ENCODE measurements at places on chromosomes 11 and 22.

- no peak overlapping the region for H3K27ac ChIP-seq
- no peaks in the 10 kb centered on the region for H3K27me3 ChIP-seq
- H3K36me3 ChIP-seq: peaks cover 2% of the 10 kb centered on the region
- no peak for DNase-seq
- H3K4me1 ChIP-seq: peaks cover 5% of the 10 kb centered on the region
- H3K4me3 ChIP-seq: no peak overlapping the region
Measured at GRCh38 chr11:199004-199581, 6.2 kb downstream of the SCGB1C1 start.

GRCh38 chr22:47071078-47071806 lies 308.8 kb downstream of the TBC1D22A start:
- H3K27ac ChIP-seq: no peak overlapping the region
- H3K36me3 ChIP-seq: no peaks in the 10 kb centered on the region
- H3K27me3 ChIP-seq: no peaks in the 10 kb centered on the region
- H3K4me3 ChIP-seq: no peak overlapping the region

DNA sequence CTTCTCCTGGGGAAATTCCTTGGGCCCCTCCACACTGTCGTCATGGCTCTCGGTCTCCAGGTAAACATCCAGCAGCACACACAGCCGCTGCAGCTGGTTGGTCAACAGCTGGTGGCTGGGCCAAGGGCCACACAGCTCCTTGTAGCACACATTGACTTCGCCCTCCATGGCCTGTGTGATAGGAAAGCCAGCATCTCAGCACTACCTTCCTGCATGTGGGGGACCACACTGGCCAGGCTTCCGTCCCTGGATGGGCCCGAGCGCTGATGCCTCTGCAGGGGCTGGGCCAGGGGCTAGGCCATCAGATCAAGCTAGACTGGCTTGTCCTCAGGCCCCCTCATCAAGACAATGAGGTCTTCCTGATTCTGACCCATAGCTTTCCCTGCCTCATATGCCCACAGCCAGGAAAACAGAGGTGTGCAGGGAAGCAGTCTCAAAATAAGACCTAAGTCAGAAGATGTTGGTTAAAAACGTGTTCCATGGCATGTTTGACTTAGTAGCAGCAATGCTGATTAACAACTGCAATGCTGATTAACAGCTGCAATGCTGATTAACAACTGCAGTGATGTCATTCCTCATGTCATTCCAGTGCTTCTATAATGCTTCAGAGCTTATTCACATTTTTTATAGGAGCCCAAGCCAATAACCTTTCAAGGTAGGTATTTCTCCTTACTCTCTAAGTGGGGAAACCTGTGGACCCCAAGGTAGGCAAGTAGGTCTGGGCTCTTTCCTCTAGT lies 31.3 kb downstream of the NEFH start:
- no peak overlapping the region for H3K4me3 ChIP-seq
- peaks cover 33% of the 10 kb centered on the region for H3K36me3 ChIP-seq
- no peak overlapping the region for H3K27ac ChIP-seq
- H3K27me3 ChIP-seq: no peaks in the 10 kb centered on the region
- no peak for DNase-seq

DNA sequence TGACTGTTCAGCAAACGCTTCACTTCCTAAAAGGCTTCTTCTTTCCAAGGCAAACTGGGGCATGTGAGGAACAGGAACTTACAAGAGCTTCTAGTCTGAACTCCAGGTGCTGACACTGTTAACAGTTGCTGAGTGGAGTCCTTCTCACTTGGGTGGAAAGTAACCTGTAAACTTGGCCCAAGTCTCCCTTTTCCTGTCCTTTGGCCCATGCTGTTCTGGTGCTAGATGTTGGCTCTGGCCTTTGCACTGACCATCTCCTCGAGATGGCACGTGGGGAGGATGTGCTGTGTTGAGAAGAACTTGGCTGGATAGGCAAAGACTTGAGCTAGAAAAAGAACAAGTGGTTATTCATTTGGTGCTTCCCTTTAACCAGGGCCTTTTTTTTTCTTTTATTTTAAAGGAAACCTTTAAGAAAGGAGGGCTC lies 53.6 kb downstream of the PTPRJ start:
- DNase-seq: no peak
- H3K27me3 ChIP-seq: no peaks in the 10 kb centered on the region
- no peaks in the 10 kb centered on the region for H3K4me1 ChIP-seq

DNA sequence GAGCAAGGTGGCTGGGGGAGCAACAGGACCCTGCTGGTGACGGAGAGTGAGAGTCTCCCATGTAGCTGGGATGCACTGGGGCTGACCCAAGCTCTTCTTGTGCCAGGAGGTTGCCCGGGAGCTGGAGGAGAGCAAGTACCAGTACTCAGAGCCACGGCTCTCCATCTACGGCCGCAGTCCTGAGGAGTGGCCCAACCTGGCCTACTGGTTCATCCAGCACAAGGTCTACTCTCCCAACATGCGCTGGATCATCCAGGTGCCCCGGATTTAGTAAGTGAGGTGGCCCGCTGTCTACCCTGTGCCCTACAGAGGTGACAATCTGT lies 40.4 kb downstream of the AMPD3 start:
- no peaks in the 10 kb centered on the region for H3K27me3 ChIP-seq
- peaks cover 13% of the 10 kb centered on the region for H3K4me1 ChIP-seq
- peaks cover 41% of the 10 kb centered on the region for H3K36me3 ChIP-seq
- no peak for DNase-seq
- no peak overlapping the region for H3K27ac ChIP-seq

DNA sequence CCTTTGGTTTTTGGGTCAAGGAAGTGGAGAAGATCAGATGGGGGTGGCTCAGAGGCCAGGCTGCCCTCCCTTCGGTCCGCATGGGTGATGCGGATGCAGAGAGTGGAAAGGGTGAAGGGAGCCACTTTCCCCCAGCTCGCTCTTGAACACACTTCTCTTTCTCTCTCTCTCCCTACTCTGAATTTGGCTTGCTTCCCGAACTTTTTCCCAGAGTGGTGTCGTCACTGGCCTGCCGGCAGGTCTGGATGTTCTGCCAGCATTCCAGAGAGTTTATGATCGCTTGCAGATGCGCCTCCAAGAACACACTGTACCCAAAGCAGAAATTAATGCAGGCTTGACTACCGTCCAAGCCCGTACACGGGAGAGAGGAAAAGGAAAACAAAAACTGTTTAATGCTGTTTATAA lies 103.2 kb downstream of the ZBTB16 start:
- peaks cover 14% of the 10 kb centered on the region for H3K4me1 ChIP-seq
- H3K36me3 ChIP-seq: no peaks in the 10 kb centered on the region
- H3K27me3 ChIP-seq: no peaks in the 10 kb centered on the region
- H3K27ac ChIP-seq: no peak overlapping the region

DNA sequence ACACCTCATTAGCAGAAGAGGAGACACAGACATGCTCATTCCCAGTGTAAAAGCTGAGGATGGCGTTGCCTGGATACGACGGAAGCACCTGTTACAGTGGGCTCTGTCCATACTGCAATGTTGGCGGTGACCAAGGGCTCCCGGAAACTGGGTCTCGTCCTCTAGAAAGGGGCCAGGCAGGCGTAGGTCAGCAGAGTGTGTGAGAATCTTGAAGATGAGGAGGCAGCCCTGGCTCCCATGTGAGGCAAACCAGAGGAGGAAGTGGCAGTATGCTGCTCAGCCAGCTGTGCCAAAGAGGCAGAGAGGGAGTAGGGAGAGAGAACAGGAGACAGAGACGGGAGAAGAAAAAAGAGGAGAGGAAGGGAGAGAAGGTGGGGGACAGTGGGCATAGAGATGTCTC lies 10.3 kb downstream of the LTO1 start:
- no peaks in the 10 kb centered on the region for H3K27me3 ChIP-seq
- 0 out of 2 replicates have a peak, but pooled peaks cover 8% of the 10 kb centered on the region for H3K36me3 ChIP-seq
- H3K4me3 ChIP-seq: no peak overlapping the region
- no peak overlapping the region for H3K27ac ChIP-seq

- H3K36me3 ChIP-seq: no peaks in the 10 kb centered on the region
- H3K4me3 ChIP-seq: no peak overlapping the region
- no peak for DNase-seq
- no peak overlapping the region for H3K27ac ChIP-seq
Measured at GRCh38 chr11:64880240-64881001, 2.0 kb upstream of the EHD1 start.

DNA sequence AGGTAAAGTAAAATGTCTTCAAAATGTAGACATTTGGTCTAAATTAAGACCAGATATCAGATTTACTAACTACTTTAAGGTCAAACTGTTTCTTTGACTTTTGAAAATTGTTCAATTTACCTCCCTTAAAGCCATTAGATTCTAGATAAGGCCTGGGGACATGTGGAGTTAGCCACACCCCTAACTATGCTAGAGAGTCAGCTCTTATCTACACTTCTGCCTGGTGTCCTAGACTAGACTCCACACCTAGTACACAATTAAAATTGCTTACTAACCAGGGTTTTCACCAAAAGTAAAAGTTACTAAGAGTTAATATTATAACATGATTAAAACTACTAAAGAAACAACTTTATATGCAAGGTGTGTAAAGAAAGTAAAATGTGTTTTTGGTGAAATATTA lies 43.6 kb upstream of the DBX1 start:
- H3K4me1 ChIP-seq: no peaks in the 10 kb centered on the region
- no peaks in the 10 kb centered on the region for H3K27me3 ChIP-seq
- DNase-seq: no peak

GRCh38 chr11:2569321-2569721 lies 124.5 kb downstream of the KCNQ1 start:
- H3K4me3 ChIP-seq: no peak overlapping the region
- no peak overlapping the region for H3K27ac ChIP-seq
- H3K4me1 ChIP-seq: no peaks in the 10 kb centered on the region

- no peak for DNase-seq
- H3K36me3 ChIP-seq: no peaks in the 10 kb centered on the region
- no peak overlapping the region for H3K27ac ChIP-seq
- no peak overlapping the region for H3K4me3 ChIP-seq
- no peaks in the 10 kb centered on the region for H3K27me3 ChIP-seq
Measured at GRCh38 chr11:1121813-1122663, 35.7 kb upstream of the MUC5AC start.

DNA sequence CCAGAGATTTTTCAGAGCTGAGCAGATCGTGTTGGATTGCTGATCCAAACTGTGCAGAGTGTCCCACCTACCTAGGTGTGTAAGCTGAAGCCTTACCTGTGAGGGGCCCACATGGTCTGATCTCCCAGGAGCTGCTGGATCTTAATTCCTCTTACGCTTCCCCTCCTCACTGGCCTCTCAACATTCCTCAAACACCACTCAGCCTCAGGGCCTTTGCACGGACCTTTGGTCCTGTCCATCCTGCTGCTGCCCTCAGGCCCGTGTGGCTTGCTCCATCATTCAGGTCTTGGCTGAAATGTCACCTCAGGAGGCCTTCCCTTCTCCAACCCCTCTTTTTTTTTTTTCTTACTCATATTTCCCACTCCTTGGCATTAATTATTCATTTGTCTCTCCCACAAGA lies 21.1 kb upstream of the RAB1B start:
- no peaks in the 10 kb centered on the region for H3K27me3 ChIP-seq
- H3K36me3 ChIP-seq: no peaks in the 10 kb centered on the region
- no peak overlapping the region for H3K27ac ChIP-seq
- DNase-seq: no peak
- no peaks in the 10 kb centered on the region for H3K4me1 ChIP-seq
- H3K4me3 ChIP-seq: no peak overlapping the region

DNA sequence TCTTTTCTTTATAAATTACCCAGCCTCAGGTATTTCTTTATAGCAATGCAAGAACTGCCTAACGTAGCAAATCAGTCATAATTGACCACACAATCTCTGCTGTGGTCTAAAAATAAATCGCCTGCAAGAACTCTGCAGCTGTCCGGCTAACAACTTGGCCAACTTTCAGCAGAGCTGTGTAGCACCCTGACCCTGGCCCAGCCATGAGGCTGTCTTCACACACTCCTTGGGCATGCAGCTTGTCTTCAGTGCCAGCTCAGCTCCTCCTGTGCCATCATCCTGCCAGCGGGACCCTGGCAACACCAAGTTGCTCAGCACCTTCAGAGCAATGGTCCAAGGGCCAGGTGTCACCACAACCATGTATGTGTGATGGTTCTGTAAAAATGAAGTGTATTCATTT lies 355.6 kb downstream of the OPCML start:
- H3K27ac ChIP-seq: no peak overlapping the region
- no peaks in the 10 kb centered on the region for H3K36me3 ChIP-seq
- no peaks in the 10 kb centered on the region for H3K4me1 ChIP-seq
- H3K27me3 ChIP-seq: no peaks in the 10 kb centered on the region
- H3K4me3 ChIP-seq: no peak overlapping the region

DNA sequence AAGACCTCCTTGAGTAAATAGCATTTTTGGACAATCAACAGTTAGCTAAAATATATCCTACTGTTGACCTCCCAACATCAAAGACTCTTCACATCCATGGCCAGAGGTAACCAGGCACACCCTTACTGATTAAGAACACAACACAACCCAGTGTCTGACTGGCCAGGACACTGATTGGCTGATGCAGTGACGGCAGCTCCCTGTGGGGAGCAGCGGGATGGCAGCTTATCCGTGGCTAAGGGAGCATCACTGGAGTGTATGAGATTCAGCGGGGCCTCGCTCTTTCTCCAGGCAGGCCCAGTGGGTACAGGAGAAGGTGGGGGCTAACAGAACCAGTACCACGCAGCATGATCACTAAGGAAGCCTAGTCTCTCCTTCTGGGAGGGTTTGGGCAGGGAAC lies 10.3 kb upstream of the IL2RB start:
- no peaks in the 10 kb centered on the region for H3K27me3 ChIP-seq
- H3K4me3 ChIP-seq: no peak overlapping the region
- no peaks in the 10 kb centered on the region for H3K36me3 ChIP-seq
- no peak for DNase-seq
- H3K27ac ChIP-seq: no peak overlapping the region

DNA sequence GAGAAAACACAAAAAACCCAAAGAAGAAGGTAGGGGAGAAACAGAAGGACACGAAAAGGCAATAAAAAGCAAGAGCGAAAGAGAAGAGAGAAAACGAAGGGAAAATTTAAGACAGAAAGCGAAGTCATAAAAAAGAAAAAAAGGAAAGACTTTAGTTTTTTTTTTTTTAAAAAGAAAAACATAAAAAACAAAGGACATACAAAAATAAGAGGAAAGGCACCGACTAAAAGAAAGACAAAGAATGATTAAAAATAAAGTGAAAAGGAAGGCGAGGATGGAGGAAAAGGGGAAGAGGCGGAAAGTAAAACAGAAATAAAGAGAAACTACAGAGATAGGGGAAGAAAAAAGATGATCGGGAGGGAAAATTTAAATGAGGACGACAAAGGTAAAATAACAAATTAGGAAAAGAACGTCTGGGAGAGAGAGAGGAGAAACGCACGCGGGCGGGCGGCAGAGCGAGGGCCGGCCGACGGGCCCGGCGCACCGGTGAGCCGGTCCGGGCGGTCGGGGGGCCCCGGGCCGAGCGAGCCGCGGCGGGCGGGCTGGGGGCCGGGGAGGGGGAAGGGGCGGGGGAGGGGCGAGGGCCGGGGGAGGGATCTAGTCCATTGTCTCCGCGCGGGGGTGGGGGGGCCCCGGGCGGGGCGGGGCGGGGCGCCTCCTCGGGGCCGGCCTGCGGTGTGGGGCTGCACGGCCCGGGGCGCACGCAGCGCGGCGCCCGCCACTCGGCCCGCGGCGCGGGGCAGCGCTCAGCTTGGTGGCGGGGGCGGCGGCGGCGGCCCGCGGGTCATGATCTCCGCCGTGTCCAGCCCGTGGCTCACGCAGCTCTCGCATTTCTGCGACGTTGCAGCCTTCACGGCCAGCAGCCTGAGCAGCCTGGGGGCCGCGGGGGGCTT lies at the start of gene TBX1:
Gene TBX1, plus strand, starts transcription at position 721 of the 893 bp plus-strand sequence. Its CDS starts 66 bp downstream, at position 787.
- peak within 1 kb of the TSS; percentile 87 for H3K4me3 ChIP-seq
- peaks cover 23% of the 10 kb centered on the region for H3K36me3 ChIP-seq
- peaks cover 5% of the 10 kb centered on the region for H3K4me1 ChIP-seq
- H3K27ac ChIP-seq: peak within 1 kb of the TSS; percentile 42
- peak; percentile 42 for DNase-seq

- peaks cover 14% of the 10 kb centered on the region for H3K4me1 ChIP-seq
- H3K27ac ChIP-seq: peak overlapping the region; percentile 18
- no peaks in the 10 kb centered on the region for H3K27me3 ChIP-seq
Measured at GRCh38 chr11:75919525-75919924, 104.5 kb downstream of the UVRAG start.

Measured in SJCRH30 (cell line).